CD4-positive, alpha-beta T cell treated with Interleukin-17A for 4 hours (primary cell): ENCODE measurements at places on chromosomes 6 and 20.

DNA sequence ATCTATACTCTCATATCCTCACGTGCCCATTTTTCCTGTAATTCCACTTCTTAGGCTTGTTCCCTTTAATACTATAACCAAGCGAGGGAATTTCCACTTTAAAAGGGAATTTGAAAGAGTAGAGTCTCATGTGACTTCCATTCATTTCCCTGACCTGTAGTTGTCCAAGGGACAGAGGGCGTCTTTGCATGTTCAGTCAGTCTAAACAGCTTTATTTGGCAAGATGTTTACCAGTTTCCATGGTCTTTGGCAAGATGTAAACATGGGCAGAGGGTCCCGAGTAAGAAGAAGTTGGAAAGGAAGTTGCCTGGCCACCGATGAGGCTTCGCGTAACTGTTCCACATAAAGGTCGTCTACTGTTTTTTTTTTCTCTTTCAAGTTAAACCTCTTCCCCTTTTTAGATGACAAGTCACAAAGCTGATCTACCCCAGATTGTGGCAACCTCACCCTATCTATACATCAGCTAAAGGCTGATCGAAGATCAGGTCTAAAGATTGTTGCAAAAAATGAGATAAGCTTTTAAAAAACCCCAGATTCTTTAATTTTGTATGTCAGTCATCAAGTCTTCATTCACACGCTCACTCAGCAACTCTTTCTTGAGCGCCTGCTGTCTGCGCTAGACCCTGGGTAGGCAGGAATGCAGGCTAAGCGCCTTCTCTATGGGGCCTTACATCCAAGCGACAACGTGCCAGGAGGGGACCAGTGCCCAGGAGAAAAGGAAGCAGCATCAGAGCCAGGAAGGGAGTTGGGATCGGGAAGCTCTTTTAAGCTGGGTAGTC, 31.7 kb upstream of the CCR6 start:
- DNase-seq, result peak; percentile 42

- DNase-seq, result no peak
These were observed 40.7 kb downstream of the STK38 start for GRCh38 chr6:36506611-36507010.

GRCh38 chr20:18288749-18289267, 481 bp downstream of the ZNF133 start:
- DNase-seq, result no peak

DNA sequence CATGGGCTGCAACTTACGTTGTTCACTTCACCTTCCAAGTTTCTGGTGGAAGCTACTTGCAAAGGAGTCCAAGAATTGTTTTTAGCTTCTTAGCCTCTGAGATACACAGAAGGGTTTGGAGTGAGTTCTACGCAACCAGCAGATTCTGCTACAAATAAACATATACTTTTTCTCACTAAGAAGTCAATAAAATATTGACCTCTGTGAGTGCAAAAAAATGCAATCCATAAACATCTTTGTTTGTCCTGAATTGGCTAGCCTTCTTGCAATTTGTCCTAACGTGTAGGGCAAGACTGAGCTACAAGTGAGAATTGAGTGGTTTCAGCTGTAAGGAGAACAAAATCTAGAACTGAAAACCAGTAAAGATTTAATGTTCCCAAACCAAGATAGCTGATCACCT, 26.2 kb upstream of the E2F3 start:
- no peak for DNase-seq

DNA sequence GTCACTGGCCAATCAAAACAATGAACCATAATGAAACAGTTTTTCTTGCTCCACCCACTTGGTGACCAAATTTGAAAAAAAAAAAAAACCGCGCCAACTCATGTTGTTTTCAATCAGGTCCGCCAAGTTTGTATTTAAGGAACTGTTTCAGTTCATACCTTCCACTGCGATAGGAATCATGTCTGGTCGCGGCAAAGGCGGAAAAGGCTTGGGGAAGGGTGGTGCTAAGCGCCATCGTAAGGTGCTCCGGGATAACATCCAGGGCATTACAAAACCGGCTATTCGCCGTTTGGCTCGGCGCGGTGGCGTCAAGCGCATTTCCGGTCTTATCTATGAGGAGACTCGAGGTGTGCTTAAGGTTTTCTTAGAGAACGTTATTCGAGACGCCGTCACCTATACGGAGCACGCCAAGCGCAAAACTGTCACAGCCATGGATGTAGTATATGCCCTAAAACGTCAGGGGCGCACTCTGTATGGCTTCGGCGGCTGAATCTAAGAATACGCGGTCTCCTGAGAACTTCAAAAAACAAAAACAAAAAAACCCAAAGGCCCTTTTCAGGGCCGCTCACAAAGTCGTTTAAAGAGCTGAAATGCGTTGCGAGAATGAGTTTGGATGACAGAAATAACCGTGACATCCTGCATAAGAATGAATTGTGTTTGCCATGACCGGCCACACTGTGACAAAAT, 16.7 kb downstream of the HFE start:
- DNase-seq, result peak; percentile 91

GRCh38 chr20:16228722-16229121, 344.5 kb downstream of the KIF16B start:
- DNase-seq, result no peak

- no peak for DNase-seq
These were observed 236.4 kb downstream of the FOXA2 start for GRCh38 chr20:22348010-22348409.

- no peak for DNase-seq
These were observed 65.8 kb upstream of the SLC22A1 start for GRCh38 chr6:160055813-160056212.

- DNase-seq, result no peak
These were observed 382.9 kb downstream of the QKI start for GRCh38 chr6:163797296-163797845.

DNA sequence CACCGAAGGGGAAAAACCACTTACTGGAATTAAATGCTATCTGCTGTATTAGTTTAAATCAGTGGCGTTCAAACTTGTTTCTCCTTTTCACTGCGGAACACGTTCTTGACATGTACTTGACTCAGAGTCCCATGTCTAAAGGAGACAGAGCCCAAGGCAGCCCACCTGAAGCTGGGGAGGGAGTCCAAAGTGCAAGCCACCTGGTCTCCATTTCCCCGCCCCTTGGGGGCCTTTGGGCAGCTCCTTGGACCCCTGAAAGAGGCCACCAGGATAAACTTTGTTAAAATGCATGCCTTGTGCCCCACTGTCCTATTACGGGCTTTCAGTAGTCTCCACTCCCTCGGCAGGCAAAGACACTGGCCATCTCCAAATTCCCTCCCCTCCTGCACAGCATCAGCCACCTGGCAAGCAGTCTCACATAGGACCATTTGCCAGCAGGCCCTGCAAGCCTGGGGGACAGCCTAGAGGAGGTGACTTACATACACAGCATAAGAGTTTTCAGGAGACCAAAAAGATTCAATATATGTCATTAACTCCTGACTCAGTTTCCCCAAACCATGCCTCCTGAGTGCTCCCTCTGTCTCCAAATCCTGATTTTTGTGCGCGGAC, 6.7 kb downstream of the PCK1 start:
- no peak for DNase-seq

- no peak for DNase-seq
These were observed 178.8 kb downstream of the ZFAND3 start for GRCh38 chr6:37998366-37998765.

DNA sequence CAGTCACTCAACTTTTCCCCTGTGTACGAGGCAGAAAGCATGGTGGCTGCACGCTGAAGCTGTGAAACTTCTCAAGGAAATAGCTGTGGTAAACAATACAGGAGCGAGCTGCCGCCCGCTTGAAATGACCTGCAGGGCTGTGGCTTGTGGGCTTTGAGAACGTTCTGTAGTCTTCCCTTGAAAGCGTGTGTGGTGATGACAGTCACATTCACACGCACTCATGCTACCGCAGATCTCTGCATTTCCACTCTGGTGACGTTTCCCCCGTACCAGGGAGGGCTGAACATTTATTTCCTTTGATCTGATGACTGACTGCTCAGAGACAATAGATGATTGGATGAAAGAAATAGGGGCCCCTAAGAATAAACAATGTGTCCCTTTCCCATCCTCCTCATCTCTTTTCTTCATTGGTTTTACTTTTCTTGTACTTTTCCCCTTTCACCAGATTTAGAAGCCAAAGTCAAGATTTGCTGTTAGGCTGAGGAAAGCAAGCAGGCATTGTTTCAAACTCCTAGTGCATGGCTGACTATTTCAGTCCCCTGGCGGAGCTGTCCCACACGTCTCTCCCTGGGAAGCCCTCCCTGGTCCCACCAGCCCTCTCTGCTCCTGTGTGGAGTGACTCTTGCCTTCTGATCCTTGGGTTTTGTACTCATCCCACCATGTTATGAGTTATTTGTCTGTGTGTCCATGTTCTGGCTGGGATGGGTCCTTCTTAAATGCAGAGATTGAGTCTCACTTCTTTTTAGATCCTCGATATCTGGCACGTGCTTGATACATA, 3.9 kb downstream of the SYTL3 start:
- DNase-seq, result peak; percentile 88

- no peak for DNase-seq
These were observed 2.7 kb downstream of the SLC2A10 start for GRCh38 chr20:46712056-46712636.

GRCh38 chr6:41051873-41052272, 1.1 kb upstream of the APOBEC2 start:
- DNase-seq, result no peak
